ENCODE measurements at places on chromosomes 16 and 17.

GRCh38 chr16:89593841-89594240 is 18.3 kb downstream of the CPNE7 start:
- no peak for DNase-seq

DNA sequence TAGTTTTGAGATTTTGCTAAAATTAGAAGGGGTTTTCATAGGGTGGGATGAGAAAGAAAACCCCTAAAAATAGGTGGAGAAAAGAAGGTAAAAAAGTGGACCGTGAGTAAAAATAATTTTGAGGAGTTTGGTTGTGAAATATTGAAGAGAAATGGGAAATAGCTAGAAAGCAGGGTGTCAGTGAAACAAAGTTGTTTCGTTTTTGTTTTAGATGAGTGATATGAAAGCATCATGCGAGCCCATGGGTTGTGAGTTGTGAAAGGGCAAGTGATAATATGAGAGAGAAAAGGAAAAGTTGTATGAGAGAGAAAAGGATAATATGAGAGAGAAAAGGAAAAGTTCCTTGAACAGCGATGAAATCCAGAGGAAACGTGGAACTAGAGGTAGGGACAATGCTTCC is 7.3 kb upstream of the SMIM36 start:
- no peak for DNase-seq

- DNase-seq, result no peak
Observed at GRCh38 chr17:78748048-78748729, 33.9 kb downstream of the CYTH1 start.

GRCh38 chr17:6162892-6163291 is 92.7 kb downstream of the WSCD1 start:
- no peak for DNase-seq

DNA sequence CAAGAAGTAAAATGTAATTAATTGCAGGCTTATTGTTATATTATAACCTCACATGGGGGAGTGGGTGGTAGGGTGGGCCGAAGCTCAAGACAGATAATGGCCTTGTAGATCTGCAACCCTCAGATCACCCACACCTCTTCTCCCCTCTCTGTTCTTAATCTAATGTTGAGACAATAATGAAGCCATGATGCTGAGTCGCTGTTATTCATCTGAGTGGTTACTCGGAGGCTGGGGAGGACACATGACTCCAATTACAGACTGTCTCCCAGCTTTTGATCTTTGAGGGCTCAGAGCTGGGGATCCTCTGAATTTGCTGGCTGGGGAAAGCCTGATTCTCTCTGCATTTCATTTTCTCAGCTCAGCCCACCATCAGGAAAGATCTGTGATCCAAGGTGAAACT is 275.3 kb downstream of the SHISA9 start:
- no peak for DNase-seq

- DNase-seq, result no peak
Observed at GRCh38 chr17:27532269-27533263, 76.3 kb downstream of the KSR1 start.

Measured in stimulated activated CD8-positive, alpha-beta memory T cell treated with anti-CD3 and anti-CD28 coated beads, Interleukin-2, amount 100 ng/mL, for 48 hours (primary cell).